Activated CD4-positive, alpha-beta T cell treated with anti-CD3 and anti-CD28 coated beads, Interleukin-2, amount 10 ng/mL, durations not matched to agents 24 days and 14 days (primary cell): ENCODE measurements at places on chromosomes 1 and 21. TPM values are rescaled to one million over a fixed set of nuclear protein-coding genes. Genes with fewer than 3 reads are reported as not detected.

Gene CDC20
- total RNA-seq = 84.3 and 86.9 TPM in 2 replicates

Gene APCS
- total RNA-seq = not detected in 2 replicates

DNA sequence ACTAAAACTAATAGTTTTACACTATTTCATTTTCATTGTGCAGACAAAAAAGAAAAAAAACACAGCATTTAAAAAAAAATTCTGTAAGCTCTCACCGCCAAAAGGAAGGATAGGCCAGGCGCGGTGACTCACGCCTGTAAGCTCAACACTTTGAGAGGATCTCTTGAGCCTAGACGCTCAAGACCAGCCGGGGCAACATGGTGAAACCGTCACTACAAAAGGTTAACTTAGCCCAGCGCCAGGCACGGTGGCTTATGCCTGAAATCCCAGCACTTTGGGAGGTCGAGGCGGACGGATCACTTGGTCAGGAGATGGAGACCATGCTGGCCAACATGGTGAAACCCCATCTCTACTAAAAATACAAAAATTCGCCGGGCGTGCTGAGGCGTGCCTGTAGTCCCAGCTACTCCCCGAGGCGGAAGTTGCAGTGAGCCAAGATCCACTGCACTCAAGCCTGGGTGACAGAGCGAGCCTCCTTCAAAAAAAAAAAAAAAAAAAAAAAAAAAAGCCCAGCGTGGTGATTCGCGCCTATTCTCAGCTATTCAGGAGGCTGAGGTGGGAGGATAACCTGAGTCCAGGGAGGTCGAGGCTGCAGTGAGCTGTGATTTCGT is 14.3 kb upstream of the SPEN start:
- H3K27ac ChIP-seq = peak overlapping the region; percentile 99
- H3K36me3 ChIP-seq = peaks cover 8% of the 10 kb centered on the region
- DNase-seq = peak; percentile 85
- H3K4me3 ChIP-seq = peak overlapping the region; percentile 95

DNA sequence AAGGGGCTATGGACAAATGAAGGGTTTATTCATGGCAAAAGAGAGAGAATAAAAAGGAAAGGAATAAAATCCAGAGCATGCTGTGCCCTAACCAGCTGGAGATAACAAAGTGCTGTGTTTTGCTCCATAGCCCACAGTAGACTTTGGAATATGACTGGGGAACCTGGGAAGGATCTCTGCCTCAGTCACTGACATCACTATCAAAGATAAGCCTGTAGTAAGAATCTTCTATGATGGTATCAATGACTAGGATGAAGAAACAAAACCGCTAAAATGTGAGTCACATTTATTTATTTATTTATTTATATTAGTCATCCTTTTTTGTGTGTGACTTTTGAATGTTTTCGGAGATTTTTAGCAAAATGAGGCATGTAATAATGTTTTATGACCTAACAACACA is 56.3 kb downstream of the NVL start:
- H3K4me1 ChIP-seq = peaks cover 7% of the 10 kb centered on the region
- no peaks in the 10 kb centered on the region for H3K27me3 ChIP-seq
- peaks cover 47% of the 10 kb centered on the region for H3K36me3 ChIP-seq

- H3K36me3 ChIP-seq = no peaks in the 10 kb centered on the region
- H3K4me3 ChIP-seq = peak overlapping the region; percentile 0
- no peak for DNase-seq
- H3K27me3 ChIP-seq = no peaks in the 10 kb centered on the region
Observed at GRCh38 chr1:51541313-51542050, 22.4 kb upstream of the EPS15 start.
